ENCODE measurements at places on chromosomes 6 and 20. TPM values are rescaled to one million over a fixed set of nuclear protein-coding genes. Genes with fewer than 3 reads are reported as not detected.
A peak's percentile ranks its signal among the peaks of the same experiment; 100 is the strongest.

GRCh38 chr6:51203504-51203903 is 384.8 kb downstream of the TFAP2B start:
- no peak for ATAC-seq

DNA sequence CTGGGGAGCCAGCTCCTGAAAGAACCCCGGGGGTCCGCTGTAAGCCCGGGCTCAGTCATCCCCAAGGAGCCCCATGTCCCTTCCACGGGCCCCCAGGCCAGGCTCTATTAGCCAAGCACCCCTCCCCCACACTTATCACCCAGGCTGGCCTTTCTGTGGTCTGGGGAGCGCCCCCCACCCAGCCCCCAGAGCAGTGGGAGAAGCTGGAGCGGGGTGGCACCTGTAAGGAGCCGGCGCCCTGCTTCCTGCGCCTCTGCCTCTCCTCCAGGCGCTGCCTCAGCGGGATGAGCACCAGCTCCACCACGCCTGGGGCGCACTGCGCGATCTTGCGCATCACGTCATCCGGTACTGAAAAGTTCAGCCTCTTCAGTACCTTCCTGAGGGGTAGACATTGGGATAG is 2.3 kb downstream of the SPEF1 start:
- ATAC-seq = no peak

The TFAP2C gene
- 0.54 TPM for total RNA-seq

GRCh38 chr20:44442298-44443070 is 33.2 kb upstream of the TTPAL start:
- no peak for ATAC-seq

GRCh38 chr6:11525468-11526155 is 11.9 kb upstream of the TMEM170B start:
- peak; percentile 90 for ATAC-seq

- no peak for ATAC-seq
Measured at GRCh38 chr6:97275804-97276203, 7.2 kb downstream of the MMS22L start.

- no peak for ATAC-seq
Measured at GRCh38 chr6:150730801-150731457, 131.2 kb downstream of the PLEKHG1 start.

The OCSTAMP gene
- total RNA-seq = not detected

DNA sequence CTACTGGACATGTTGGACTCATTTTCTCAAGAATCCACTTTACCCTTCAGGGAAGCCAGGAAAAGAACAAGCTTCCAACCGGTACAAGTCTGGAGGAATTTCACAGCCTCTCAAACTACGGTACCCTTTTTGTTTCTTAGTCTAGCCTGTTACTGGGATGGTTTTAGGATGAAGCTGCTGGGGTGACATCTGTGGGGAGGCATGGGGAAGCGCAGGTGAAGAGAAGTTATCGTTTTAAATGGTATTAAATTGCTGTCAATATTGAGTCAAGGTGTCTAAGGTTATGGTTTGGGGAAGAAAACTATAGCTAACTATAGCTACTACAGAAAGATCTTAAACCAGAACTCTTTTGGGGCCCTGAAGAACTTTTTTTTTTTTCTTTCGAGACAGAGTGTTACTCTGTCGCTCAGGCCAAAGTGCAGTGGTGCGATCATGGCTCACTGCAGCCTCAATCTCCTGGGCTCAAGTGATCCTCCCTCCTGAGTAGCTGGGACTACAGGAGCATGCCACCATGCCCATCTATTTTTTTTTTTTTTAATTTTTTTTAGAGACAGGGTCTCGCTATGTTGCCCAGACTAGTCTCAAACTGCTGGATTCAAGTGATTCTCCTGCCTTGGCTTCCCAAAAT is 128.7 kb downstream of the RIN2 start:
- no peak for ATAC-seq

GRCh38 chr6:110287462-110288341 is 70.4 kb downstream of the METTL24 start:
- no peak for ATAC-seq

- ATAC-seq = no peak
Measured at GRCh38 chr6:22221211-22221610, 75.6 kb downstream of the PRL start.

DNA sequence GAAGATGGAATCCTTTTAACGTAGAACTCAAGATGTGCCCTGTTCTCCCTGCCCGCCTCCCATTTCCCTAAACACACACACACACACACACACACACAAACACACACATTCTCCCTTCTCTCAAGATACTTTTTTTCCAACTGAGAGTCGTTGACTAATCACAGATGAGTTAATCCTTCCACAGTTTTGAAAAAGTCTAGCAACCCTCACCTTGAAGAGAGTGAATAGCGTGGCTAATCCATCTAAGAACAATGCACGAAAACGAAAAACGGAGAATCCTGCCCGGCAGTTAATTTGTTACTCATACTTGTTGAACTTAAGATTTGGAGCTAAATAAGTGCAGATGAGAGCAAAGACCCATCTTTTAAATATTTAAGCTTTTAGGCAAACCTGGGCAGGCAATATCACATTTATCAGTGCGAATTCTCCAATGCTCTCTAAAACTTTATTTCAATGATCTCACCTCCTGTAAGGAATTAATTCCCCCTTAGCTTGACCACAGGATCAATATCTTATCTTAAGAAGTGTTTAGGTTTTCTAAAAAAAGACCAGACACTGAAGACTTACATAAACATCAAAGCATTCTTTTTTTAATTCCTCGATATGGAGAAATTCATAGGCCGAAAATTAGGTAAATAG is 1.1 kb downstream of the AGPAT4 start:
- ATAC-seq = no peak

DNA sequence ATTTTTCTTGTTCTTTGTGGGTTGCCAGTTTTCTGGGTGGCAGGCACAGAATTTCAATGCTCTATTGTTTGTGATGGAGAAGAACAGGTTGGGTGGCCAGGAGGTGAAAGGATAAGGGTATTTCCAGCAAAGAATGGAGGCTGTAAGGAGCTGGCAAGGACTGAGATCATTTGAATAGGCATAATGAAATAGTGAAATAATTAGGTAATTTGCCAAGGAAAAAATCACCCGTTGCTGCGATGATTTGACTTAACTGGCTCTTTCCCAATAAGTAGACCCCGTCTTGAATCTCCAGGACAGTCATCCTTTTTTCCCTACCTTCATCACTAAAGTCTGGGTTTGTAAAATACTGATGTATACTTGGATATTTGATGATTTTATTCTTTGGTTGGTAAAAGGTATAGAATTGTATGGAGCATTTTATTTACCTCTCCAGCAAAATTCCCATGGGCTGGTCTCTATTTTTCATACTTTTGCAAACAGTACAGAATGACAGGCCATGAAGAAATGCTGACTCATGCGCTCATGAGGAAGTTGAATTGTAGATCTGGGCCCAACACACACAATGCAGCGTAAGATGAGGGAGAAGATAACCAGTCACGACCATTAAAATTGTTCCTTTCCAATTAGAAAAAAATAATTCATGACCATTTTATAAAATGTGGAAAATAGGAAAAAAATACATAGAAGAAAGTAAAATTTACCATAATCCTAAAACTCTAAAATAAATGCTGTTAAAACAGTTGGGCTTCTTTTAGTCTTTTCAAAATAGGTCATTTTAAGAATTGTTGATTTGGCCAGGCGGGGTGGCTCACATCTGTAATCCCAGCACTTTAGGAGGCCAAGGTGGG is 2.4 kb upstream of the GCNT2 start:
- no peak for ATAC-seq

- no peak for ATAC-seq
Measured at GRCh38 chr6:34182751-34183531, 37.1 kb upstream of the GRM4 start.

The COL10A1 gene
- total RNA-seq = not detected

The FNDC1 gene
- 2.5 TPM for total RNA-seq

GRCh38 chr6:166648846-166649245 is 21.8 kb upstream of the RPS6KA2 start:
- no peak for ATAC-seq

- no peak for ATAC-seq
Measured at GRCh38 chr6:154230393-154230792, 126.2 kb downstream of the IPCEF1 start.

DNA sequence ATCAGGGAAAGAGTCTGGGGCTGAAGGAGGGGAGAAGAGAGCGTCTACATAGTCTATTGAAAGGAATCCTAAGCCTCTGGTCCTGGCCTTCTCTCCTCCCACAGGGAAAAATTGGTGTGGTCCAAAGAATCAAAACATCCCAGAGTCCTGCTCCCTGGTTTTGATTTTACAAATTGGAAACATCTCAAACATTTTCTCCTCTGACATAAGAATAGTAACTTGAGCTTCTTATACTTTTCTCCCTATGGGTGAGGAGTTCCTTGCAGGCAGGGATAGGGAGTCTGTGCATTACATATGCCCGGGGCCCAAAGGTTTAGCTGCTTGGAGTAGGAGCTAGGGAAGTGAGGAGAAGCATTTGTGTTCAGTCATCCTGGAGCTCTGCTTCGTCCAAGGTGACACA is 120.0 kb upstream of the GGTLC1 start:
- no peak for ATAC-seq

- ATAC-seq = peak; percentile 57
Measured at GRCh38 chr20:23937303-23938117, 51.1 kb downstream of the GGTLC1 start.

- no peak for ATAC-seq
Measured at GRCh38 chr6:41426888-41427641, 91.7 kb downstream of the NCR2 start.

- no peak for ATAC-seq
Measured at GRCh38 chr6:34246563-34247391, 2.0 kb downstream of the SMIM29 start.

The SNAP91 gene
- 5.4 TPM for total RNA-seq

DNA sequence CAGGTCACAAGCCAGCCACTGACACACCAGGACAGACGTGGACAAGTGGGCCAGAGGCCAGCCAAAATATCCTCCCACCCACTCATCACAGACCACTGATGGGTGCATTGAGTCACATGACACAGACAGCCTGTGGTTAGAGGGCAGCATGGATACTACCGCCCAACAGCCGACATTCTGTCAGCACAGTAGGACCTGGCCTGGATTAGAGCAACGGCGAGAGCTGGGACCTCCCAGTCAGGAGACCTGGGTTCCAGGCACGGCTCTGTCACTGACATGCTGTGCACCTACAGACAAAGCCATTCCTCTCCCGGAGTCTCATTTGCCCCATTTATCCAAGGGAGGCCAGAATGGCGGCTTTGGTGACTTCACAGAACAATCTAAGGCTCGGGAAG is 8.0 kb downstream of the ZNF335 start:
- ATAC-seq = no peak

The WASF1 gene
- total RNA-seq = 27.7 TPM

DNA sequence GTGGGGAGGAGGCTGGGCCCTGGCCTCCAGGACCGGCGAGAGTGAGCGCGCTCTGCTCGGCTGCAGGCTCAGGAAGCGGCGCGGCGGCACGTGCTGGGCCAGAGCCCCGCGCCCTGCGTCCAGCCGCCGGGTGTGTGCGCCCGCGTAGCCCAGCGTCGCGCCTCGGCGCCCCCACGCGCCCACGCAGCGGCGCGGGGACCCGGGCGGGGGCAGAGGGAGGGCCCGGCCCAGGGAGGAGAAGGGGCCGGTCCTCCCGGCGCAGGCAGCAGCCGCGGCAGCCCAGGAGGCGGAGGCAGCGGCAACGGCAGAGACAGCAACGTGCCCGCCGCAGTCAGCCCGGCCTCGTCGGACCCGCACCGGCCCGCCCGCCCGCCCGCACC is at the start of gene EYA2:
Gene EYA2, plus strand, starts transcription at position 265 of the 380 bp plus-strand sequence. CDS start 95,168 bp downstream, outside the sequence.
- ATAC-seq = peak; percentile 58

DNA sequence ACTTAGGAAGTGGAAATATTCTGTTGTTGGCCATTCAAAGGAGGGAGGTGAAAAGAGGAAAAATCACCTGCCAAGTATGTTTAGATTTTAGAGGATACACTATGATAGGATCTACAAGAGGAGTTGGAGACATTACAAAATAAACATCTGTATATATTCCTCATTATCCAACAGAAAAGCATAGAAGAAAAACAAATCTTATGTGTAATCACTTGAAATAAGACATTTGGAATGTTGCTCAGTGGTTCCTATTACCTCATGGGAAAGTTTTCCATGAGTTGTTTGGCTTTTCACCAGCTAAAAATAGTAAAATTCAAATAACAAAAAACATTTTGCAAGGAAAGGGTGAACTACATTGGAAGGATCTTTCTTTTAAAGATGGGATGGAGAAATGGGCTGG is 76.7 kb upstream of the CARMIL1 start:
- no peak for ATAC-seq

DNA sequence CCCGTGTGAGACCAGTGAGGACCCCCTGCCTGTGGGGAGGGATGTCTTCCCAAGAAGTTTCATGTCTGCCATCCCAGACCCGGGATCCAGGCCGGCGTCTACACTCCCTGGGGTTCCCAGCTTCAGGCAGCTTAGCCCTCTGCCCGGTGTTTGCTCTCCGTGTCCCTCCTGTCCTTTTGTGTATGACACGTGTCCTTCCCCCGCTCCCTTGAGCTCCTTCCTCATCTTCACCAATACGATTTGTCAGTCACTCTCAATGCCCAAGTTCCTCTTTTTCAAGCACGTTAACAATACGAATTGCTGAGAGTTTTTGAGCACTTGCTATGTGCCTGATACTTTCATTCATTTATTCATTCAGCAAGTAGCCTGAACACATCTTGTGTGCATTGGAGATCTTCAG is 115.6 kb upstream of the PTPN1 start:
- no peak for ATAC-seq

DNA sequence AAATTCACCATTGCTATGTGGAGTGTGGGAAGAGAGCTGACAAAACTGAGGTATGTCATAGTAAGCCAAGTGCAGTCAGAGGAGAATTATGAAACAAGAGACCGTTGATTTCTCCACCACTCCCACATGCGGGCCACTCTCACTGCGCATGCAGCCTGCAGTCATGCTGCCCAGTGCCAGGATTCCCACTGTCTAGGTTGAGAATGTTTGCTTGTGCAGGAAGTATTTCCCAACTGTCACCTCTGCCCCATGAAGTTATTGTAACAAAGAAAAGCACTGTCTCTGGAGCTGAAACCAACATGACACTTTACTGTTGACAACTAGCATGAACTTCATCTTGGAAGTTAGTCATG is 18.7 kb upstream of the SFT2D1 start:
- no peak for ATAC-seq

The RAMACL gene
- total RNA-seq = 2.5 TPM
